ENCODE measurements at places on chromosomes 4 and X.

DNA sequence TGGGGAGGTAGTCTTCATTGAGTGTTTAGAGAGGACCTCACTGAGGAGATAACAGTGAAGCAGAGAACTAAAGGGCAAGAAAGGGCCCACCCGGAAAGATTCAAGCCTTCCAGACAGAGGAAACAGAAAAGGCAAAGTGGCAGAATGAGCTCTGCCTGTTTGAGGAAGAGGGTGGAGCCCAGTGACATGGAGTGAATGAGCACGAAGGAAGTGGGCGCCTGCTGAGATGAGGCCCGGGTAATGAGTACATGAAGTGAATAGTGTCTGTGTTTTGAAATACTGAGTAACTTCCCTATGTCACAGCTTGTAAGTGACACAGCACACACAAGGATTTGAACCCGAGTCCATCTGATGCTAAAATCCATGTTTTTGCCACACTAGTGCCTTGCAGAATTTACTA lies 32.5 kb upstream of the TLR2 start:
- DNase-seq: no peak

- DNase-seq: no peak
Observed at GRCh38 chr4:40466789-40467188, 131.7 kb downstream of the CHRNA9 start.

DNA sequence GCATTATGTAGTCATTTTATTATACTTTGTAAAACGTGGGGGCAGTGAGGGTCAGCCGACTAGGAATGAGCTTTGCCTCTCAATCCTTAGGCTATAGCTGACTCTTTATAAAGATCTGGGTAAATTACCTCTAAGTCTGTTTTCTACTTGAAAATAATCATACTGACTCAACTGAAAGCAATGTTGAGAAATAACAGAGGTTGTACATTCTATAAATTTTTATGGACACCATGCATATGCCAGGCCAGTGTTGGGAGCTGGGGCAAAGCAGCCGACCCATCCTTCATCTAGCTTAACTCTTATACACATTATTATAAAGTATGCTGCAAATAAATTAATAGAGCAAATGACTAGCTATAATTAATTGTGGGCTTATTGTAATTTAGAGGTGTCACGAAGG lies 2.2 kb upstream of the DCUN1D4 start:
- DNase-seq: no peak

GRCh38 chrX:51798701-51799100 lies 55.5 kb downstream of the GSPT2 start:
- DNase-seq: no peak

DNA sequence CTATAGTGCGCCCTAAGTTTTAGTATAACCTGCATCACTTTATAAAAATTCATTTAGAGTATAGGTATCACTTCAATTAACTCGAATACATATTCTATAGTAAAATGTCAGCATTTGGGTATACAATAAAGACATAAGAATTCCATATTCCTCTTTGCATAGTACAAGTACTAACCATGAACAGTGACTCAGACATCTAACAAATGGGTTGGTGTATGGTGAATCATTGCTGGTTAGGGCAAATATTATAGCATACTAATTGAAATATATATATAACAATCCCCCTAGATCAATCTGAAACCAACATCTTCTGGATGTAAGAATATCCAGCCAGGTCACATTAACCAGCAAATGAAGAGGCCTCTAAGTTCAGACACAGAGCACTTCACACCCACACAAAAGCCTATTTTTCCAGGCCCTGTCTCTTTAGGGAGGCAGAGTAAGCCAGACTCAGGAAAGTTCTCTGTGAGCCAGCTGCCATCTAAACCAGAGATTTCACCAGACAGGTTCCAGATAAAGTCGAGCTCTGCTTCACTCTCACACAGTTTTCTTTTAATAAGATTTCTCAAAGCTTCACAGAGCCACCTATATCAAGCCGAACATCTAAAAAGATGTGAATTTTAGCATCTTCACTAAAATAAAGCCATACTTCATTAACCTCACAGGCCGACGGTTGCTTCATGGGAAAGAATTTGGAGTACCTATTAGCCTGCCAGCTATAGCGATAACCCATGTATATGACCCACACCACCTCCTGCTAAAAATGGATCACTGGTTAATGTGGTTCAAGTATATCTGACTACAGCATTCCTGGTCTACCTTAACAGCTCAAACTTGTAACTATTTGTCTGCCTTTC lies 200.0 kb upstream of the FTHL17 start:
- DNase-seq: no peak

- DNase-seq: no peak
Observed at GRCh38 chr4:10117359-10118047, 904 bp upstream of the WDR1 start.

GRCh38 chrX:130772105-130772775 lies 130.8 kb downstream of the ENOX2 start:
- no peak for DNase-seq

DNA sequence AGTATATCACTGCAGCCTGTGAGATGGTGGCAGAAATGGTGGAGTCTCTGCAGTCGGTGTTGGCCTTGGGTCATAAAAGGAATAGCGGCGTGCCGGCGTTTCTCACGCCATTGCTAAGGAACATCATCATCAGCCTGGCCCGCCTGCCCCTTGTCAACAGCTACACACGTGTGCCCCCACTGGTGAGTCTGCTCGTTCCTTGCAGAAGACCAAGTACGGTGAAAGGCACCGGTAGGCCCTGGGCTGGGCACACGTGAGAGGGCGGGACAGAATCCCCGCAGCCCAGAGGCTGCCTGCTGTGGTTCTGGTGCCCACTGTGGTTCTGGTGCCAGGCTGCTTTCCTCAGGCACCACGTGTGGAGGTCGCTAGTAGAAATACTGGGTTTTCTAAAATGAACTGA lies 31.2 kb upstream of the MSANTD1 start:
- DNase-seq: no peak

GRCh38 chr4:151729731-151730559 lies 30.9 kb downstream of the GATB start:
- no peak for DNase-seq

Data from glomerular endothelial cell (primary cell).